ENCODE measurements at places on chromosomes 6 and 20.

- no peak for DNase-seq
Observed at GRCh38 chr6:18121580-18122127, 823 bp downstream of the NHLRC1 start.

DNA sequence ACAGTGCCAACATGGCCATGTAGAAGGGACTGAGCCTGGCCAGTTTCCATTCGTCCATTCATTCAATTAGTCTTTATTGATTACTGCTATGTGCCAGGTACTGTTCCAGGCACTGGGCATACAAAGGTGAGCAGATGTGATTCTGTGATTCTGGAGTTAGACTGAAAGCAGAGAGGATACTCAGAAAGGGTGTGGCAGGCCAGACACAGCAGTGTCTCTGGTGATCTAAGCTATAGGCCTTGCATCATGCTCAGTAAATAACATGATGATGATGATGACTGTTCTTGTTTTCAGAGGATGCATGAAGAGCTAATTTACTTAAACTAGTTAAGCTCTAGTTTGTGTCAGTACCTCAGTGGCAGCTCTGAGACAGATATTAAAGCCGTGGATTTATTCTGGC is 31.4 kb upstream of the FUCA2 start:
- no peak for DNase-seq

- no peak for DNase-seq
Observed at GRCh38 chr6:25275436-25275835, 3.7 kb upstream of the CARMIL1 start.

GRCh38 chr20:20850407-20850806 is 138.0 kb upstream of the RALGAPA2 start:
- no peak for DNase-seq

GRCh38 chr6:27593200-27593818 is 120.4 kb upstream of the ZNF184 start:
- DNase-seq = no peak

DNA sequence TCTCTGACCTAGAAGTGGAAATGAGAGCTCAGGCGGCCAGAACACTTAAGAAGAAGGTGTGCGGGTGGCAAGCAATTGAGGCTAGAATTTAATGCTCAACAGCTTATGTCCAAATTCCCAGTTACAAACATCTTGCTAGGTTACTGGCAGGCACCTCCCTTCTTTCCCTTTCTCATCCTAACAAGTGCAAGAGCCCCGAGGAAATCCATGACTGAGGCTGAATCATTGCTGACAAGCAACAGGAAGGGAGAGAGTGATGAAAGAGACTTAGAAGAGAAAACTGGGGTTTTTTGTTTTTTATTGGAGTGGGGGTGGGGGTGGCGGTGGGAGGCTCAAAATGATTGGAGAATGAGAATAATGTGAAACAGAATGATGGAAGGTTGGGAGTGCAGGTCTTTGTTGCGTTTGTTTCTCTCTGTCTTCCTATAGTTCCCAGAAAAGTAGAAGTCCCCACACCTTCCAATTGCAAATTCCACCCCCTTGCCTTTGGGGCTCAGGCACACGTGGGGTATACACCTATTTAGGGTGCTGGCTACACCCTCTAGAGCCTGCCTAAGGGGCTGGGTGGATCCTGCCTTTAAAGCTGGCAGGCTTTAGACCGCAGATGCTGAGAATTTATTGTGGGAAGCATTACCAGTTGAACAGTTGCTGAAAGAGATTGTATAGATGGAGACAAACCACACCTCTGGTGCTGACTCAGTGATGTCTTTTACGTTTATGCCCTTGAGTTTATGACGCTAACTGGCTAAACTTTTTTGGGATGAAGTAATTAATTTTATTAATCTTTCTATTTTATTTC is 1.4 kb downstream of the FAM83B start:
- DNase-seq = no peak

- peak; percentile 59 for DNase-seq
Observed at GRCh38 chr20:63434599-63435378, 37.7 kb downstream of the KCNQ2 start.

GRCh38 chr20:12201289-12201991 is 283.7 kb downstream of the BTBD3 start:
- DNase-seq = no peak

DNA sequence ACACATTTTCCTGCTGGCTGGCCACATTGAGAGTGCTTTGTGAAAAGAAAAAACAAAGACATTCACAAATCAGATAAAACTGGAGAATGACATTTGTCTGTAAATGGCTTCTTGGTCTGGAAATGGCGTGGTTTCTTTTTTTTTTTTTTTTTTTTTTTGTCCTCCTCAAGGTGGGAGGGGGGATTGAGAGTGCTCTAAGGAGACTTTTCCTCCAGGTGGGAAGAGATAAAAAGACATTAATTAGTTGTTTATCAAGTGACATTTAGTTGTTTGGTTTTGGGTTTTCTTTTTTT is 40.4 kb downstream of the GNAS start:
- DNase-seq = no peak

Data from stimulated activated CD8-positive, alpha-beta memory T cell treated with anti-CD3 and anti-CD28 coated beads, Interleukin-2, amount 100 ng/mL, for 1 hour (primary cell).